ENCODE measurements at places on chromosomes 4 and X. TPM values are rescaled to one million over a fixed set of nuclear protein-coding genes. Genes with fewer than 3 reads are reported as not detected.

KCNE5 gene
- 0.56 TPM for total RNA-seq

GYPB gene
- not detected for total RNA-seq

SSX1 gene
- 0.72 TPM for total RNA-seq

LARP1B gene
- total RNA-seq: 20.5 TPM

FAM114A1 gene
- 37.8 TPM for total RNA-seq

PABPC1L2A gene
- not detected for total RNA-seq

IDH3G gene
- total RNA-seq: 64.2 TPM

EPGN gene
- total RNA-seq: not detected

PCDH18 gene
- total RNA-seq: 1.6 TPM

NEUROG2 gene
- total RNA-seq: 0.26 TPM

SUPT20HL2 gene
- total RNA-seq: not detected

PQBP1 gene
- 169 TPM for total RNA-seq

DUSP9 gene
- 7.6 TPM for total RNA-seq

DDX53 gene
- total RNA-seq: not detected

PUDP gene
- total RNA-seq: not detected

STPG2 gene
- not detected for total RNA-seq

ARSD gene
- total RNA-seq: 20.0 TPM

AR gene
- total RNA-seq: 3.4 TPM

LSM6 gene
- total RNA-seq: 66.2 TPM

VCX gene
- 20.5 TPM for total RNA-seq

AIMP1 gene
- total RNA-seq: 28.6 TPM

Measured in A375 (cell line).